Esophagus squamous epithelium (tissue), 5 donors: ENCODE measurements at places on chromosomes 12 and 14. TPM values are rescaled to one million over a fixed set of nuclear protein-coding genes. Genes with fewer than 3 reads are reported as not detected.

DNA sequence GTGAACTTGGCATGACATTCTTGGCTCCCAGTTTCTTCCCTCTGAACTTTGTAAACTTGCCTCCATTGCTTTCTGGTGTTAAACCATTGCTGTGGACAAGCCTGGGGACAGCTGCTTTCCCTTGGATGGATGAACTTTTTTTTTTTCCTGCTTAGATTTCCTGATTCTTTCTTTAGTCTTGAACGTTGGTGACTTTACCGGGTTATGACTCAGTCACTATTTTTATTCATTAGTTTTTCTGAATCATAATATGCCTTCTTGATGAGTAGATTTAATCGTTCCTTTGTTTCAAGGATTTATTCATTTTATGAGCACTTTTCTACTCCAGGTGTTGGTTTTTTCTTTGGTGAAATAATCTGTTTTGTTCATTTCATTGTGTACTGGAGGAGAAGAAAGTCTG is 155.0 kb upstream of the RTL1 start:
- DNase-seq: no peak

GRCh38 chr12:79223210-79223609 is 358.6 kb downstream of the SYT1 start:
- no peak for DNase-seq

DNA sequence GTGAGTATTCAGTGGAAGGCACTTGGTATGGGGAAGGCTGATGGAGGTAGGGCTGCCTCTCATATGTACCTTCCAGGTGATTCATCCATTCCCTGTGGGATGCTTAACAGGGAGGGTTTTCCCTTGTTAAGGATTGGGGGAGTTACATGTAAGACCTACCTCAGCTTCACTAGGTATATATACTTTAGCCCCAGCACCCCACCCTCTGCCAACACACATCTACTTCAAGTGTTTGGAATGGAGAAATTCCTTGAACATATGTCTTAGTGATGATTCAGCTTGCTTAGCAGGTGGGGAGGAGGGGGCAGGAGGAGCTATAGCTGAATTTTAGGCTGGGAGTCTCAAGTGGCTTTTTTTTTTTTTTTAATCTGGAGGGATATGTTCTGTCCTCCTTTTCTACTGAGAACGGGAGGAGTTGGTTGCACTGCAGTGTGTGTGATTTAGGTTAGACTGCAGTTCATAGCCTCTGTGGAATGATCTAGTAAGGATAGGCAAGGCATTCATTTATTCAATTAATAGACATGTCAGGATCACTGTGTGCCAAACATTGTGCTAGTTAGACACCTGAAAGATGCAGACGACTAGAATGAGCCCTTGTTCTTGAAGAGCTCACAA is 1.7 kb downstream of the PIP4K2C start:
- DNase-seq: no peak

The CHGA gene
- total RNA-seq: 0.31 TPM
